CD8-positive, alpha-beta memory T cell (primary cell): ENCODE measurements at places on chromosomes 12 and 14. TPM values are rescaled to one million over a fixed set of nuclear protein-coding genes. Genes with fewer than 3 reads are reported as not detected.

The MYRFL gene
- not detected for total RNA-seq

The KRT75 gene
- not detected for total RNA-seq

The DACT1 gene
- total RNA-seq, result 0.42 TPM

The GPX2 gene
- total RNA-seq, result not detected

The ADAMTS20 gene
- not detected for total RNA-seq
